A549 treated with GW870086 at 1 μM for 4 hours (cell line): ENCODE measurements at places on chromosomes 1 and 21. TPM values are rescaled to one million over a fixed set of nuclear protein-coding genes. Genes with fewer than 3 reads are reported as not detected.

The INSRR gene
- total RNA-seq = not detected in 5 replicates

The THEM4 gene
- 13.9 to 14.4 TPM (median 14.3 TPM) in 5 replicates for total RNA-seq

The GPR161 gene
- total RNA-seq = 10.1 to 18.0 TPM (median 15.3 TPM) in 5 replicates

The SPRR2E gene
- total RNA-seq = not detected in 5 replicates

The LCA5L gene
- 0.89 to 1.6 TPM (median 1.3 TPM) in 5 replicates for total RNA-seq

The TACSTD2 gene
- not detected in 5 replicates for total RNA-seq
